ENCODE measurements at places on chromosomes 4 and X. TPM values are rescaled to one million over a fixed set of nuclear protein-coding genes. Genes with fewer than 3 reads are reported as not detected.

The GAGE13 gene
- total RNA-seq, result not detected

- DNase-seq, result no peak
Measured at GRCh38 chr4:113633467-113633866, 128.1 kb downstream of the CAMK2D start.

- DNase-seq, result no peak
Measured at GRCh38 chrX:103177556-103177955, 37.4 kb upstream of the BEX4 start.

- DNase-seq, result no peak
Measured at GRCh38 chr4:113888006-113888405, 91.4 kb downstream of the ARSJ start.

DNA sequence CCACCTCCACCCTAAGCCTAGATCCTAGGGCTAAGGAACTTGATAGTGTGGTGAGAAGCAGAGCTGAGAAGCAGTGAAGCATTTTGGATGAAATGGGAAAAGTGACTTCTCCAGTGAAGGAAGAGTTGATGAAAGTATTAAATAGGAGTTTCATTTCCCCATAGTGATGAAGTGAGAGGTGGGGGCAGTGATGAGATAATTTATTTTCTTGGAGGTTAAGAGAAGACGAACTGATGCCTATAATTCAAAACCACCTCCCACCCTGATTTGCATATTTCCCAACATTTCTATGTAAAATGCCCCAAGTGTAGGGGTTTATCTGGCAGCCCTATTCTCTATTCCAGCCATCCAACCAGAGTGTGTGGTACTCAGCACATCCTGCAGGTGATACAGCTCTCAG is 6.3 kb downstream of the LONRF3 start:
- no peak for DNase-seq

- DNase-seq, result no peak
Measured at GRCh38 chr4:56215141-56215783, 172.0 kb downstream of the AASDH start.

DNA sequence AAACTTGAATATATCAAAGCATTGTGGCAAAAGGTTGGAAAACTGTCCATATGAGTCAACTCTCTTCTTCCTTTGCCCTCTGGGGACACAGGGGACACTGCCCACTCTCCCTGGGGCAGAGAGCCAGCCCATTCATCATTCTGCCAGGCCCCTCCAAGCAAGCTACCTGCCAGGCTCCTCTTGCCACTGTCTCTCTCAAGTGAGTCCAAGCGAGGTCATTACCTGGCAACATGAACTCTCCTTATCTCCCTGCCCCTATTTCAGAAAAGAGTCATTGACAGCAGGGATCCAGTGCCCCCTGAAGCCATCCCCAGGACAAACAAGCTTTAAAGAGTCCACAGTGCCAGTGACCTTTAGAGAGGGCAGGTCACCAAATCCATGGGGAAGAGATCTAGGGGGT is 312.7 kb upstream of the PPARGC1A start:
- no peak for DNase-seq

GRCh38 chr4:548976-549375 is 27.1 kb downstream of the TMEM271 start:
- DNase-seq, result no peak

DNA sequence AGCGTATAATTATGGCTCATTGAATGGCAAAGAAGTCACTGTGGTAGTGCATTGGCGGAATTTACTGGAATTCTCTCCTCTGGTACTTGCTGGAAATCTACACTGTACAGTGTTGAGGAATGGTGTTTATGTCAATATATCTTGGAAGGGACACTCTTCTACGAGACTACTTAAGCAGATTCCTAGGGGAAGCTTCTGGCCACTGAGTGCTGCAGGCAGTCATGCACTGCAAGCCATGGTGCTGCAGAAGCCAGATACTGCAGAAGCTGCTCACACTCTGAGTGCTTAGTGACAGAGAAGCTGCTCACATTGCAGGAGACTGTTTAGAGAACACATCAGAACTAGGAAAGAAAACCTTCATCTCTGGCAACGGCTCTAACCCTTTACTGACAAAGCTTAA is 725.0 kb downstream of the CCSER1 start:
- no peak for DNase-seq

DNA sequence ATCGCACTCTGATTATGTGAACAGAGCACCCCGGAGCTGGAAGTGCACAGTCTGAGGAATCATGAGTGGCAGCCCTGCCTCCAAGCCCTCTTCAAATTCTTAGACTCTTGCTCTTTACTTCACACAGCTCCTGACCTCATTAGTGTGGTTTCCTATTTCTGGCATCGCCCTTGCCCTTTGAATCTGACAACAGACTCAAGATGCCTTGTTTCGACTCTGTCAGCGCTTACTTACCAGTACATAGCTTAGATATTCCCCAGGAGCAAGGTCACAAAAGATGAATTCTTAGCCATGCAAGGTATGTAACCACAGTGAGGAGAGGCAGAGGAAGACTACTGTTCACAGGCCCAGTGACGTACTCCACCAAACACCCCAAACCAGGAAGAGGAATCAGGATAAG is 167.2 kb downstream of the KDR start:
- DNase-seq, result no peak
